NCI-H2081 treated with DMSO at 0.1 percent for 48 hours (cell line): ENCODE measurements at places on chromosomes 3 and 15.
A peak's percentile ranks its signal among the peaks of the same experiment; 100 is the strongest.

GRCh38 chr15:68672781-68673205 lies 94.0 kb downstream of the CORO2B start:
- DNase-seq: no peak

DNA sequence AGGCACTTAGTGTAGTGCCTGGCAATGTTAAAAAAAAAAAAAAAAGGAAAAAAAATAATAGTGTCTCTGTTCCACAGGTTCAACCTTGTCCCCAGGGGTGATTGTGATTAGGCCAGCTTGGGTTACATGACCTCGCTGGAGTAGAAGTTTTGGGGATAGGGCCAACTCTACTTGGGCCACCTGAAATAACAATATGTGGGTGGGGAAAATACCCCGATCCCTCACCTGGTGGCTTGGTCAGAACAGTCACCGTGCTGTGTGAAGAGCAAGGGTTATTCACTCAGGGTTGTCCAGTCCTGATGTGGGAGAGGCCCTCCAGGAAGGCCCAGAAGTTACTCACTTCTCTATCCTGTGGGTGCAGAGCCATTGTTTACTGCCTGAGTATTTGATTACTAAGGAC lies 19.5 kb downstream of the XYLB start:
- DNase-seq: no peak

GRCh38 chr3:154169796-154170110 lies 48.6 kb downstream of the ARHGEF26 start:
- DNase-seq: no peak

DNA sequence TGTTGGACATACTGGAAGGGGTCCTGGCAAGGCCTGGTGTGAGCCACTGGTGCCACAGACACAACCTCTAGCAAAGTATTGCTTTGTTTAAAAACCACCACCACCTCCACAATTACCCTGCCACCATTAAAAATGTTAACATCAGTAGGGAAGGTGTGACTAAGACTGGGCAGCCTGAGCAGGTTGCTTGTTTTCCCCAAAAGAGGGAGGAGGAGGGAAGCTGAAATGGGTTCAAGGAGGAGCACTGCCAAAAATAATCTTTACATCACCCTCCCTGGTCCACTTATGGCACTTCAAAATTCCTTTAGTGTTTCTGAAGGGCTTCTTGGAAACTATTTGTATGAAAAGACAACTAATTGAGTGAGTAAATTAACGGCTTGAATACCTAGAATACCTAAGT lies 99.8 kb upstream of the FGF7 start:
- no peak for DNase-seq

GRCh38 chr15:47376190-47376589 lies 341.1 kb upstream of the SEMA6D start:
- no peak for DNase-seq

GRCh38 chr3:2098398-2099027 lies at the start of gene CNTN4:
Gene CNTN4, plus strand, starts transcription at chr3:2098866.
- peak; percentile 63 for DNase-seq

GRCh38 chr15:27499719-27500118 lies 528.7 kb downstream of the GABRG3 start:
- no peak for DNase-seq

DNA sequence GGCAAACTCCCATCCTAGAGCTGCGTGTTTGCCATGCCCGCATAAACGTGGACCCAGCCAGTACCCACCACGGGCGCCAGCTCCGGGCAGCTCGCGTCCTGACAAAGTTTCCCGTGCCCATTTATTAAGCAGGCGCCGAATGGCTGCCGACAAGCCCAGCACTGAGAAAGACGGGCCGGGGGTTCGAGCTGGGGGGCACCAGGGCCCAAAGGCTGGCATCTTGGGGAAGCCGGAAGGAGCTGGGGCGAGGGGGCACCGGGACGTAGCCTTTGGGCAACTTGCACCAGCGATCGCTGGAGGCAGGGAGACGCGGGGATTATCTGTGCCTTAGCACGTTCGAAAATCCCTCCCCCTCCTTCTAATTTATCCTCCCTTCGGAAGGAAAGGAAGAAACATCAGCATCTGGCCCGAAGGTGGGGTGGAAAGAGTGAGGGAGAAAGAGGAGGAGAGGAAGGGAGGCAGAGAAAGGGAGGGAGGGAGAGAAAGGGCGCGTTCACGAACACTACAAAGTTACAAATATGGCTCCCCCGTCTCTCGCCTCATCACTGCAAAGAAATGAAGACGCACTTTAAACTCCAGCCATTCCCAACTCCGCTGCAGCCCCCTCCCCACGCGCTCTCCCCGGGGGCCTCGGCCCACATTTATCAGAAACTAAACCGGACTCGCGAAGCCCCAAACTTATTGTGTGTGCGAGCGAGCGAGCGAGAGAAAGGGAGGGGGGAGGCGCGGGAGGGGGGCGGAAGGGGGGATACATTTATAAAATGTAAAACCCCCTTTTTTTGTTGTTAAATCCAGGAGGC lies 1.0 kb downstream of the ANP32A start:
- no peak for DNase-seq

GRCh38 chr15:67331676-67332075 lies 77.1 kb downstream of the IQCH start:
- DNase-seq: no peak

- no peak for DNase-seq
Observed at GRCh38 chr3:196193133-196193735, 18.0 kb downstream of the ZDHHC19 start.

- DNase-seq: no peak
Observed at GRCh38 chr3:88180398-88180999, 30.7 kb downstream of the C3orf38 start.

DNA sequence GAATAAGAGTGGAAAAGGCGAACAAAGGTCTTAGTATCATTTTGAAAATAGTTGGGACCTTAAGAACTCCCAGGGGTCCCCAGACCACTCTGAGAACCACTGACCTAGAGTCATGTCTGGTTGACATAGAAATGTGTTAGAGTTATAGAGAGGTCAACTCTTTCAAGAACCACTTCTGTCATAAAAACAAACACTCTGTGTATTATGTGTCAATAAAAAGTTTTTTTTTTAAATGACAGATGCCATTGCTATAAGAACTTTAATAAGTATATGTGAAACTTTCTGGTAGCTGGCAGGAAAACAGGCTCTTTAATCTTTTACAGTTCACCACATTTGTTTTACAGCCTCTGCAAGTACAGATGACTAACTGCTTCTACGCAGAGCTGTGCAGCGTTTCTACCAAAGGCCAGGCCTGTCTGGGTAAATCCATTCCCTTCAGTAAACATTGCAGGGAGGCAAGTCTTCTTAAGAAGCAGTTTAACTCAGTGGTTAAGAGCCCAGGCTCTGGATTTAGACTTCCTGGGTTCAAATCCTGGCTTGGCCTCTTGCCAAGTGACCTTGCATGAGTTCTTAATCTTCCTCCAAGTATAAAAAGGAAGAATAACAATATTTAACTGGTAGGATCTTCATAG lies 56.6 kb downstream of the RFTN1 start:
- DNase-seq: no peak

- no peak for DNase-seq
Observed at GRCh38 chr3:192867645-192868044, 50.0 kb downstream of the MB21D2 start.

DNA sequence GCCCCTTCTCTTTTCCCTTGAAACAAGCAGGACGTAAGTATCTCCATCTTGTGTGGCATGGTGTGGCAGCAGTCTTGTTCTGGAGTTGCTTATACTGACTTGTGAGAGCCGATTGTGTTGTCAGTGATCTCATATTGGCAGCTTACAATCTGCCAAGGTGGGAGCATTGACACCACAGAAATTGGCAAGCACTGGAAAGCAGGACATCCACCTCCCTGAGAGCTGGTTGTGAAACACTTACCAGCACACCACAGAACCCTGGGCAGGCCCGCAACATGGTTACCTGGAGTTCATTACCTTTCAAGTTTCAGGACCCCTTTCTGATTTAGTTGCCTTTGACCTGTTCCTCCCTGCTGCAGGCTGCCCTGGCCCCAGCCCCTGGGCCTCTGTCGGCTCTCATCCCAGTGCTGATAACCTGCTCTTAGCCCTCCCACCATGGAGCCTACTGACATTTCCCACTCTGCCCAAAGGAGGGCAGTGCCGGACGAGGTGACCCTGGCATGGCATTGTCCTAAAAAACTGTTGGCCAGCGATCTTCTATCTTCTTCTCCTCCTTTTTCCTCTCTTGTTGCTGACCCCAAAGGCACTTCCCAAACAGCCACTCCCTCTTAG lies 10.6 kb upstream of the ATP2B2 start:
- no peak for DNase-seq

GRCh38 chr15:30985081-30985531 lies 6.3 kb downstream of the MTMR10 start:
- DNase-seq: no peak

DNA sequence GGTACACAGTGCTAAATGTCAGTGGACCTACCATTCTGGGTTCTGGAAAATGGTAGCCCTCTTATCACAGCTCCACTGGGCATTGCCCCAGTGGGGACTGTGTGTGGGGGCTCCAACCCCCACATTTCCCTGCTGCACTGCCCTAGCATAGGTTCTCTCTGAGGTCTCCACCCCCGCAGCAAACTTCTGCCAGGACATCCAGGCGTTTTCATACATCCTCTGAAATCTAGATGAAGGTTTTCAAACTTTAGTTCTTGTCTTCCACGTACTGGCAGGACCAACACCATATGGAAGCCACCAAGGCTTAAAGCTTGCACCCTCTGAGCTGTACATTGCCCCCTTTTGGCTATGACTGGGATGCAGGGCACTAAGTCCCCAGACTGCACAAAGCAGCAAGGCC lies 788.2 kb upstream of the ALCAM start:
- no peak for DNase-seq

DNA sequence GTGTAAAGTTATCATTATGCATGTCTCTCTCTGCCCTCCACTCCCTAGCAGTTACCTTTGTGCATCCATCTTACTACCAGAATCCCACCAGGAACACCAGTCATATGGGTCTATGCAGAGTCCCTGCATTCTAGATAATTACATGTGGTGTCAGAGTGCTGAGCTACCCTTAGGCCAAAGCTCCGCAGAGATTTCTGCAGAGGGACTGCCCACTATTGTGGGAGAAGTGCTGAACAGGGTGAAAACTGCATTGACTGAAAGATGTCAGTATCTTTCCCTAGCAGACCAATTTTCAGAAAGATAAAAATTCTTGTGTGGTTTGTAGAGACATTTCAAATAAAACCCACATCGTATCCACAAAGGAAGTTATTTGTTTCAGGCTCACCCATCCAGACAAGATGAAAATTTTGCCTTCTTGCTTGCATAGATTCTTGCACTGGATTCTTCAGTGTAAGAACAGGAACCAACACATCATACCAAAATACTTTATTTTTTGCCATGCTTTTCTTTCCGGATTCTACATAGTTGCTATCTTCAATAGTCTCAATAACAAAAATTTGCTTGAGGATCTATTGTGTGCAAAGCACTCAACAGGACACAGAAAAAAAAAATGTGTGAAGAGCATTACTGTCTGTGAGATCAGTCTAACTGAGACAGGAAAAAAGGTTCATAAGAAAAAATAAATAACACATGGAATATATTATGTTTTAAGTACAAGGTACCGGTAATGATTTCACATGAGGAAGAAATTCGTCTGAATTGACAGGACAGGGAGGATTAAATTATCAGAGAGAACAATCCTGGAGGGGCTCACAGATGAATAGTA lies 32.0 kb upstream of the CCDC80 start:
- DNase-seq: no peak

DNA sequence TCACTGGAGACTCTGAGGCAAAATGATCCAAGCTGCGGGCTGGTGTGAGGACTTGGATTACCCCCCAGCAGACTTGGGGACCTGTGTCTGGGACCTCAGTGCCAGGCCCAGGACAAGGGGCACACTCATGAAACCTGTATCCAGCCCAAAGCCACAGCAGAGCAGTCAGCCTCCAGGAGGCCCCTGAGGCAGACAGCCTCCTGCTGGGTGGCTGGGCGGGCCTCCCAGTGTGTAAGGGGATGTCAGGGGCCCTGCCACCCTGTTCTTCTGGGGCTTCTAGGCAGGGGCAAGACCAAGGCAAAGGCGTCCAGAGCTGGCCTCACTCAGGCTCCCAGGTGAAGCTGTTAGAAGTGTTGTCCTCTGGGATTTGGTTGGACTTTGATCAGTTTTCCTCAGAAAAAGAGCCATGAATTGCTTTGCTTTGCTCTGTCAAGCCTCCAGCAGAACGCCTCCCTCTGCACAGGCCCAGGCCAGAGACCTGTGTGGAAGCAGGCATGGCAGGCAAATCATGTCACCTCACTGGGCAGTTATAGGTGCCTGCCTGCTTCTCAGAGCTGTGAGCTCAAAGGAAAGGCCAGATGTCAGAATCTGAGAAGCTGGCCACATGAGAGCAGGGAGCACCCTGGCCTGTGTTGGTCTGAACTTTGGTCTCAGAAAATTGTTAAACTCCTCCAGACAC lies 77.4 kb downstream of the SMAD6 start:
- DNase-seq: no peak

- DNase-seq: no peak
Observed at GRCh38 chr15:60824196-60824595, 345.3 kb upstream of the ICE2 start.

GRCh38 chr3:47678446-47679338 lies 100.0 kb upstream of the CSPG5 start:
- DNase-seq: no peak

DNA sequence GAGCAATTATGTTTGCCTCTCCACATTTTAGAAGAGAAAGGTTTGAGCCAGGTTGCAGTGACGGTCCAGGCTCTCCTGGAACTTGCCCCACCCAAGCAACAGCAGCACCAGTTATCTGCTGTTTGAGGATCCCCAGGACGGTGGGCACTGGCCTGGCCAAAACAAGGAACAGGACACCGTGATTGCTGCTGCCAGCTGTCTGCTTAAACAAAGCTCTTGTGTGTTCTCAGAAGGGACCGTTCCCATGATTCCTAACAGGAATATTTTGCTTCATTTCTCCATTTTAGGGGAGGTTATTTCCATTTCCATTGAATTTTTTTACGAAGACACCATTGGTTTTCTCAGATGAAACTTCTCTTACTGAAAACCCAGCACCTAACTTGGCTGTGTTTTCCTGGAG lies 66.4 kb upstream of the RPL35A start:
- DNase-seq: no peak

DNA sequence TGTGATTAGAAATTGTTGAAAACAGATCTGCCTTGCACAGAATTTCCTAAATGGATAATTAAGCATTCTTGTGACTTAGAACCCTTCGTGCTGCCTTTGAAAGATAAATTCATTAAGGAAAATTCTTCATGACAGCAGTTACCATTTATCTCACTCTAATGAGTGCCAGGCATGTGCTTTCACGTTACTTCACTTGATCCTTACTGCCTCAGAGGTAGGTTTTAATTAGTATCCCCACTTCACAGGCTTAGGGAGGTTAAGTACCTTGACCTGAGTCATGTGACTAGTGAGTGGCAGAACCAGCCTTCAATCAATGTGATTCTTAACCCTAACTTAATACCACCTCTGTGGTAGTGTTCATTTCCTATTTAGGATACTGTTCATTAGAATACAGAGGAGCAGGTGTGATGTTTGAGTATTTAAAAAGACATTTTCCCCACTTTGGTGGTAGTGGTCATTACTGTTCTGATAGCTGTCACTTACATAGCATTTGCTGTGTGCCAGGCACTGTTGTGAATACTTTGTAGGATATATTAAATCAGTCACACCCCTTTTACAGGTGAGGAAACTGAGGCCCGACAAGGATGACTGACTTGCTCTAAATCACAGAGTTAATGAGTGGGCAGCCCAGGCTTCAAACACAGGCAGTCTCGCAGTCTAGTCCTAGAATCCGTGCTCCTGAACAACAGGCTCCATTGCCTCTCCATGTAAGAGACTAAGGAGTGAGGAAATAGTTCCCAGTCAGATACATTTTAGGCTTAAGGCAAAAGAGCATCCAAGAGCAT lies 57.9 kb downstream of the RLBP1 start:
- DNase-seq: no peak
